ENCODE measurements at places on chromosomes 2 and 18.

- no peak for DNase-seq
Observed at GRCh38 chr2:16454621-16455020, 211.0 kb downstream of the CYRIA start.

GRCh38 chr2:42567806-42568400 is 529 bp upstream of the MTA3 start:
- DNase-seq = no peak

GRCh38 chr2:203873921-203874631 is 6.5 kb downstream of the CTLA4 start:
- DNase-seq = no peak

- DNase-seq = no peak
Observed at GRCh38 chr2:207693641-207694249, 17.7 kb upstream of the CCNYL1 start.

- no peak for DNase-seq
Observed at GRCh38 chr2:26925100-26925791, 45.2 kb upstream of the MAPRE3 start.

DNA sequence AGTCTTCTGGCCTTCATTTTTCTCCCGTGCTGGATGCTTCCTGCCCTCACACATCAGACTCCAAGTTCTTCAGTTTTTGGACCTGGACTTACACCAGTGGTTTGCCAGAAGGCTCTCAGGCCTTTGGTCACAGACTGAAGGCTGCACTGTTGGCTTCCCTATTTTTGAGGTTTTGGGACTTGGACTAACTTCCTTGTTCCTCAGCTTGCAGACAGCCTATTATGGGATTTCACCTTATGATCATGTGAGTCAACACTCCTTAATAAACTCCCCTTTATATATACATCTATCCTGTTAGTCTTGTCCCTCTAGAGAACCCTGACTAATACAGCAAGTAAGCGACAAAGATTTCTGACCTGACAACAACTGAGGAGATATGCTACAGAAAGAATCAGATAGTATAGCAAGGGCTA is 7.2 kb downstream of the CDC42EP3 start:
- DNase-seq = no peak

DNA sequence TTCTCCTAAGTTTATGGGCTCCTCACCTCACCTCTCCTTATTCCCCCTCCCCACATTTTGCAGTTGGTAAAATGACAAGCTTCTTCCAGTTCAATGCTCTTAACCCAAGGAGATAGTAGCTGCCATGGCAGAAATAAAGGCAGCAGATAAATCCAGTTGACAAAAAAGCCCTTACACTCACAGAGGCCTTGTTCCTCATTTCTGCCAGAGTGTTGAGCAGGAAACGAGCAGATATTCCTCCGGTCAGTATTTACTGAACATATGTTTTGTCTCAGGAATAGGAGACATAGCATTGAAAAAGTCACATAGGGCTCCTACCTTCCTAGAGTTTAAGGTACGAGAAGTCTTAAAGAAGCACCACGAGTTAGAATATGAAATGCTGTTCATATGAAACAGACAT is 493.7 kb upstream of the TNP1 start:
- no peak for DNase-seq

Measured in stimulated activated CD4-positive, alpha-beta T cell treated with anti-CD3 and anti-CD28 coated beads, Interleukin-12 subunit alpha, Interleukin-12 subunit beta, amount 100 ng/mL, for 4 hours (primary cell).